Activated T-helper 17 cell treated with anti-CD3 and anti-CD28 coated beads, Interleukin-2, amount 50 U/mL, for 72 hours (primary cell): ENCODE measurements at places on chromosomes 4 and X. TPM values are rescaled to one million over a fixed set of nuclear protein-coding genes. Genes with fewer than 3 reads are reported as not detected.

GRCh38 chr4:53605783-53606182, 14.5 kb upstream of the LNX1 start:
- ATAC-seq = no peak

- ATAC-seq = no peak
Observed at GRCh38 chrX:46777971-46778810, 19.3 kb upstream of the SLC9A7 start.

DNA sequence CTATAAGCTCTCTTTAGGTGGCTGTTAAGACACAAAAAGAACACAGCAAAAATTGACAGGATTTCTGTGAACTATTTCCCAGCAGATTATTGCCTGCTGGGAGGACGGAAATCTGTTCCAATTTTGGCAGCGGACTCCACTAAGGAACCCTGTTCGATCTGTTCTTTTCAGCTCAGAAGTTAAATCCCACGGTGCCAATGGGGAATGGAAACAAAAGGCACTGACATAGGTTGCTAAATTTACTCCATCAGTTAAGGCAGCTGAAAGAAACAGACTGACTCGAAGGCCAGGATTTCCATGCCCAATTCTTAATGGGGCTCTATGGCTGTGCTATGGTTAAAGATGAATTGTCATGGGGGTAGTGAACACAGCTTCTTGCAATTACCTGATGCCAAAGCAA, 126.5 kb upstream of the HPGD start:
- no peak for ATAC-seq

DNA sequence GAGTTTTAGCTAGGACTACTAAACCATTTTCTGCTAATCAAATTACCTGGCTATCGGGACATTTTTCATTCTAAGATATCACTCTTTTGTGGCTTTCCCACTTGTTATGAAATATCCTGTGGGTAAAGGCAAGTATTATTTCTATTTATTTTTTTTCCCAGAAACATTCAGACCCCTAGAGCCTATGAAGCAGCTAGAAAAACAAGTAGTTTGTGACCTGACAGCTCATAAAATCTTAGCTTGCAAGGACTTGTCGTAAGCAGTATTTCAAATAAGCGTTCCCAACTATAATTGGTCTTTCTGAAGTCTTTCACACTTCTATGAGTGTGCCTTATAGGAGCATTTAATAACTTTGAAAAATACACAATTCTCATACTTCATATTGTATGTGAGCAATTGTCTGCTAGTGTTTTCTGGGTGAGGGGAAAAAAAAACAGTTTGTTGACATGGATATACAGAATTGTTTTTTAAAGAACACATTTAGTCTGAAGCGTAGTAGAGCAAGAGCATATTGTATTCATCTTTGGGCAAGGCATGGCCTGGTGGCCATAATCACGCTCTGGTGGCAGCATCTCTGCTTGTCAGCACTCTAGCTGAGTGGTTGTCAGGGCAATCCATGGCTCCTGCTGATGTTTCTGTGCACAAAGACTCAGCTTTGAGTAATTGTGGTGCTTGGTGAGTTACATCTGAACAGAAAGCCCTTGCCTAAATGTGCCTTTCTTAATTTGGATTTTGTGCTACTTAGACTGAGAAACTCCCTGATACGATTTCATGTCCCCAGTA, 2.6 kb downstream of the MCUB start:
- ATAC-seq = peak; percentile 7

GRCh38 chr4:48051078-48051477, 34.5 kb downstream of the NIPAL1 start:
- no peak for ATAC-seq

DNA sequence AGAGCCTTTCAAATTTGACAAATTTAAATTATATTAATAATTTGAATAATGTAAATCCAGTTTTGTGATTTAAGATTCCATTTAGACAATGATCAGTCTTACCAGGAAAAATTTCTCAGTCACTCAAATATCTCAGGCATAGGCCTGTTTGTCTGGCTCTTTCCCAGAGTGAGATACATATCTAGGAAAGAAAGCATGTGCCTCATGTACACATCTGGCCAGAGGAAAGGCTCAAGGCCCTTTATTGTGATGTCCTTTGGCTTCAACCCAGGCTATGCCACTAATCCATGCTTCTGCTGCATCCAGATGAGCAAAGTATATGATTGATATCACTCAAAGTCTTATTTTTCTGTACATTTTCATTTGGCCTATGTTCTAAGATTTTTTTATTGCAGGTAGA, 473.3 kb upstream of the ADGRL3 start:
- no peak for ATAC-seq

- ATAC-seq = no peak
Observed at GRCh38 chr4:41299486-41299885, 42.8 kb downstream of the UCHL1 start.

- ATAC-seq = no peak
Observed at GRCh38 chr4:152033621-152034020, 272.8 kb upstream of the GATB start.

GRCh38 chr4:1363513-1363912, 16.5 kb downstream of the UVSSA start:
- ATAC-seq = no peak

DNA sequence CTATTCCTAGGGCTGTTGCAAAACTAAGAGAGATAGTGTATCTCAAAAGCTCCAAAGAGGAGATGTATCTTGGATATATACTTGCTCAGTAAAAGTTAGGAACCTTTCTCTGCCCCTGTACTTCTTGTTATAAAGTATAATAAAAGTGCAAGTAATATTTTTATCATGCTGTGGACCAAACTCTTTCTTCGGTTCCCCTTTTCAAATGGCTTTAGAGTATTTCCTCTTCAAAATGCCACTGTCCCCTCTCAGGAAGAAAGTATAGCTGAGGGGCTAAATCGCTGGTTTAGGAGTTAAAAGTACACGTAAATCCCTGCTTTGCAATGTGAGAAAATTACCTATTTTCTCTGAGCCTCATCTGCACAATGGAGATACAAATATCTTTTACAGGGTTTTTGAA, 169.1 kb upstream of the FTHL17 start:
- ATAC-seq = no peak

GRCh38 chrX:37424000-37424429, 74.9 kb downstream of the PRRG1 start:
- ATAC-seq = no peak

GRCh38 chrX:111857534-111858060, 18.4 kb upstream of the TRPC5OS start:
- ATAC-seq = no peak

DNA sequence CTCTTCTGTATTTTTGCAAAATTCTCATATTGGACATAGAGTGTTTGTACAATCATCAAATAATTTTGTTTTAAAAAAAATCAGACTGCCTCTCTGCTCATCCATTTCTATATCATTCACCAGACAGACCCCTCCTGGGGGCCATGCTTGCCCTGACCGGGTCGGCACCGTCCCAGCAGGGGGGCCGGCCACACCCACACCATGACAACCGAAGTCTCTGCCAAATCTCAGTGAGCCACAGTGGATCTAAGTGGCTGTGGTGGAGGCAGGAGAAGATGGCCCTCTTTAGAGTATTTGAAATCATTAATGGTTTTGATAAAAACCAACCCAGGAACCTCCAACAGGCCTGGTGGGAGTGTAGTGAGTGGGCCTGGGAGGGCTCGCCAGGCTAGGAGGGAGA, 66.9 kb upstream of the ADRA2C start:
- ATAC-seq = no peak

- no peak for ATAC-seq
Observed at GRCh38 chrX:2733286-2733685, 18.6 kb upstream of the XG start.

DNA sequence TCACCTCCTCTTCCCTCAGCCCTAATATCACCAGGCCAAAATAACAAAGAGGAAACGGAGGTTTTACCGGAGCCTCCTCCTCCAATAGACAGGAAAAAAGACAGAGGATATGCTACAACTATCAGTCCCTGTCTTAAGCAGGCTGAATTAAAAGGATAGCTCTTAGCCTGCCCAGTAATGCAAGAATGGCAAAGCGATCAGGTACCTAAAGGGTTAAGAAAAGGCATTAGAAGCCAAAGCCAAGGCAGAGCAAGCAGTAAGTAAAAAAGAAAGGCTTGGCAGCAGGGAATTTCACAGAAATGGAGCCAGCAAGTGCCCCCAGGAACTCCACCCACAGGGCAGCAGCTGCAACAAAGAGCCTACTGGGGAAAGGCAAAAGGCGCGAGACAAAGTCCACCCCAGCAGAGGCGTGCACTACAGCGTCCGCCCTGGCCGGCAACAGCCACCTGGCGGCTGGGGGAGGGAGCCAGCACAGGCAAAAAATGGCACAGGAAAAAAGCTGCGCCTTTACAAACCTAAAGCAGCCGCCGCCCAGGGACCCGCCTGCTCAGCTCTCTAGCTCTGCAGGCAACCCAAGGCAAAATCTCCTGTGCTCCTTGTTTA, 220.6 kb upstream of the ZC4H2 start:
- ATAC-seq = no peak

GRCh38 chr4:67499799-67500198, 45.5 kb downstream of the CENPC start:
- no peak for ATAC-seq

- no peak for ATAC-seq
Observed at GRCh38 chrX:44006081-44006480, 32.9 kb upstream of the NDP start.

The TXK gene
- 28.8 TPM for total RNA-seq

The GPR82 gene
- not detected for total RNA-seq

The TMSB15B gene
- 11.1 TPM for total RNA-seq

The SSX1 gene
- not detected for total RNA-seq

The BRS3 gene
- not detected for total RNA-seq

The CFAP99 gene
- total RNA-seq = 0.26 TPM

The LRCH2 gene
- not detected for total RNA-seq

The RRH gene
- 0.42 TPM for total RNA-seq

The VEGFD gene
- total RNA-seq = not detected
